ENCODE measurements at places on chromosomes 3 and 15.

DNA sequence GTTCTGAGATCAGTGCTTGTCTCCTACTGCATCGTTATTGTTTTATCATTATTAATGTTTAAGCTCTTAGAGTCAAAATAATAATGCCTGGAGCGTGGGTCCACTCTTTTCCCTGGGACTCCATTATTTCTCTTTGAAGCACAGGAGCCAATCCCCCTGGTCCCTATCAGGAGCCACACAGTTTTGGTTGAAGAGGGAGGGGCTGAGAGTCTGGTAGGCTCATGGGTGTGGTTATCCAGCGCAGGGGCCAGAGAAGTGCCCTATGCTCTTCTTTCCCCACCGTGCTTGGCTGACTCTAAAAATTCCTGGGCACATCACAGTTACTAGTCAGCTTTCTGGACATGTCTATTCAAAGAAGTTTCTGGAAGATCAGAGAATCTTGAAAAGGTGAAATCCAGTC lies 121.5 kb downstream of the DNAJB8 start:
- no peak for DNase-seq

DNA sequence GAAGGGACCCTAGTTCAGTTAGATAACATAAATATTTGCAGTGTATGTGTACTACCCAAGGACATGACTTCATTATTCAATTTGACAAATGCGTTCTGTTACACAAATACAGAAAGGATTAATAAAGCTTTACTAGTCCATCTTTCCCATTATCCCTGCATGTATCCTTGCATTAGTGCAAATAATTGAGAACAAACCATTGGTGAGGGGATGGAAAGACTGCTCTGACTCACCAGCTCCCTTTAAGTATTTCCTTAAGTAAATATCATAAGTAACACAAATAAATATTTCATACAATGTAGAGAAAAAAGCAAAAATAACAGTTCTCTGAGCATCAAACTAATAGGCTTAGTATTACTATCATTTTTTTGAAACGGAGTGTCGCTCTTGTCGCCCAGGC lies 1.9 kb upstream of the GPD1L start:
- no peak for DNase-seq

GRCh38 chr3:177889652-177890358 lies 646.4 kb upstream of the KCNMB2 start:
- no peak for DNase-seq

- no peak for DNase-seq
Observed at GRCh38 chr3:56629047-56629446, 54.0 kb downstream of the TASOR start.

DNA sequence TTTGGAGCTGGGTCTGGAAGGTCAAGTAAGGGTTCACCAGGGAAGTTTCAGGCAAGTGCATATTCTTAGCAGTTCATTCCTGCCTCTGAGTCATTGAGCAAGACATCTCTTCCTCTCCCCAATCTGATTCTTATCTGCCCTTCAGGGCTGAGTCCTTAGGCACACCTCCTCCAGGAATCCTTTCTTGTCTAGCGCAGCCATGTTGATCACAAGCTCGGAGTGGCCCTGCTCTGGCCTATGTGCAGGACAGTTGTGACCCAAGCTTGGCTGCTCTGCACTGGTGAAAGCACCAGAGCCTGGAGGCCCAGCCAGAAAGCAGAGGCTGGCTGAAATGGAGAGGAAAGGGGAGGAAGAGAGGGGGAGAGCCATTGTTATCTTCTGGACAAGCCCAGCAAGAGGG lies 30.9 kb upstream of the MRPS22 start:
- no peak for DNase-seq

DNA sequence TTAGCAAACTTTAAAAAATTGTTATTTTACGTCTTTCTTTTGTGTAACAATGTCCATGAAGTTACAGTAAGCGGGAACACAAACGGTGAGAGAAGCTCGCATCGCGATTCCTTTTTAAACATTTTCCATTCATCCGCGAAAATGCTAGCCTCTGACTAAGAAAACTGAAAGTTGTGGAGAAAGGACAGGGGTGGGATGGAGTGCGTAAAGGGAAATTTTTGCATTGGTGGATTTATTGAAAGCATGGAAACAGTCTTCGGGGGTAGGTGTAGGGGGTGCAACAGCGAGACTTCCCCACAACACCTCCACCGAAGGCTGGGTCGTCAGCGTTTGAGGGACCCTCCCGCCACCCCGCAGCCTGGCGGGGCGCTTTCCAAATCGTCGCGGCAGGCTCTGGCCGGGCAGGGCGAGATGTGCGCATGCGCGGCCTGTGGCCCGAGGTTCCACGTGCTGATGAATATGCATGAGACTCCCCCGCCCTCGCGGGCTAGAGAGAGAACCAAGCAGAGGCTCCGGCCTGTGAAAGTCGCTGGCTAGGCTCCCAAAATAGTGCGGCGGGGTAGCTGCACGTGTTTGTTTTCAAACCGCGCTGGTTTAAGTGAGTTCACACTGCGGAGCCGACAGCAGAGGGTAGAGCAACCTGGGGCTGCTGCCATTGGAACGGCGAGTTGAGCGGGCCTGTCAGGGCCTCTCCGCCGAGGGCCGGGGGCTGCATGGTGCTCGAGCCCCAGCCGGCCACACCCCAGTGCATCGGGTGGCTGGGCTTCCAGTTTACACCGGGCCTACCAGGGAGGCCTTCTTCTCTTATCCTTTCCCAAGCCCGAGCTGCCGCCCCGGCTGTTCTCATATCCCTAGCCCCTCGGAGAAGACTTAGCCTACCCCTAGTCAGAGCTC lies 9.9 kb downstream of the ZIC1 start:
- DNase-seq, result peak; percentile 79

DNA sequence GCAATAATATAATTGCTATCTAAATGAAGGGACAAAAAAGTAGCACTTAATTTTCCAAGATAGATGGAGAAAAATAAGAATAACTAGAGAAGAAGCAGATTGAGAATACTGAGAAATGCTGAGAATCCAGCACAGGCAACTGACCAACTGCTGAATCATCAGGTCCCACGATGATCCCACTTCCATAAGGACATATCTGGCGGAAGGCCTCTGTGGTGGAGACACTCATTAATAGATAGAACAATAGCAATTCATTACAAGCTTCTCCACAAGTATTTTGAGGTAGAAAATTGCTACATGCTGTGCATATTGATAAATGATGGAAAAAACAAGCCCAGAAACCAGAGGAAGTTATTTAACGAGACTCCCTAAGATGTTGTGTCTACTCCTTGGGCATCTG lies 105.9 kb downstream of the DUT start:
- no peak for DNase-seq

DNA sequence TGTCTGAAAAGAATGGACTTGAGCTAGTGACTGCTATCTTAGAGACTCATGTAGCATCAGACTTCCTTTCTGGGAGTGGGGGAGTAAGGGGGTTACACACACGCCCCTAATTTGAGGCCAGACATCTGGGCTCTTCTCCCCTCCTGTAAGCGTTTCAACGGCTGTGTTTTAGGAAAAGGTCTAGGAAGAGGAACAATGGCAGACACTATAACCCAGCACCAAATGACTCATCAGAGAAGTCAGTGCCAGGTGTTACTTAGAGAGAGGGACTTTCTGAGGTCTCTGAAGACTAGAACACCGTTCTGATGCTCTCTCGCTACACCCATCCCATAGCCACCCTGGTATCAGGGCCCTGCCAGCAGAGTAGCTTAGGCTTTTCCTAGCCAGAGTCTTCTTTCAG lies 65.5 kb downstream of the SSUH2 start:
- no peak for DNase-seq

GRCh38 chr3:16132928-16133327 lies 41.6 kb upstream of the GALNT15 start:
- DNase-seq, result no peak

DNA sequence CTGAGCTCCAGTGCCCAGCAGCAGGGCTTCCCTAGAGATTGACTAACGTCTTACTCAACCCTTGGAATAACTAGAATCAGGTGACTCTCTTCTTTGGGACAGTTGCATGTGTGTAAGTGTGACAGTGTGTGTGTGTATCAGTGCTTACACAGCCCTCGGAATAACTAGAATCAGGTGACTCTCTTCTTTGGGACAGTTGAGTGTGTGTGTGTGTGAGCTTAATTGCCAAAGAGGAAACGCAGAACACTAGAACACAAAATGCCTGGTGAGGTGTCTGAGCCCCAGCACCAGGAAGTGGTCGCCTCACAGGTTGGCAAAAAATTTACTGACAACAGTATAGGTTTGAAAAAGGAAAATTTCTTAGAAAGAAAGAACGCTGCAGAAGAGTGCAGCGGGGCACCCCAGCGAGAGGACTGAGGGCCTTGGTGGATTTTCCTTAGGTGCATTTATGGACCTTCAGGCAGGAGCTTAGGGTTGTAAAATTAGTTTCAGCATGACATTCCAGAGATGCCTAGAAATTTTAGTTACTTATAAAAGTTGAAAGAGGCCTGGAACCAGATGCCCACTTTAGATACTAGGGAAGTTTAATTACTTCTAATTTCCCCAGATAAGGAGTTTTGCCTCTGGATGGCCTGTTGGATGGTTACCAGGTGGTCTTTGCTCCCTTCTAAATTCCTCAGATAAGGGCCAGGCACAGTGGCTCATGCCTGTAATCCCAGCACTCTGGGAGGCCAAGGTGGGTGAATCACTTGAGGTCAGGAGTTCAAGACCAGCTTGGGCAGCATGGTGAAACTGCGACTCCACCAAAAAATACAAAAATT lies 3.7 kb upstream of the WDR82 start:
- no peak for DNase-seq

- DNase-seq, result no peak
Observed at GRCh38 chr3:8625991-8626390, 18.6 kb downstream of the SSUH2 start.

- DNase-seq, result no peak
Observed at GRCh38 chr15:66461917-66462316, 35.6 kb downstream of the SNAPC5 start.

DNA sequence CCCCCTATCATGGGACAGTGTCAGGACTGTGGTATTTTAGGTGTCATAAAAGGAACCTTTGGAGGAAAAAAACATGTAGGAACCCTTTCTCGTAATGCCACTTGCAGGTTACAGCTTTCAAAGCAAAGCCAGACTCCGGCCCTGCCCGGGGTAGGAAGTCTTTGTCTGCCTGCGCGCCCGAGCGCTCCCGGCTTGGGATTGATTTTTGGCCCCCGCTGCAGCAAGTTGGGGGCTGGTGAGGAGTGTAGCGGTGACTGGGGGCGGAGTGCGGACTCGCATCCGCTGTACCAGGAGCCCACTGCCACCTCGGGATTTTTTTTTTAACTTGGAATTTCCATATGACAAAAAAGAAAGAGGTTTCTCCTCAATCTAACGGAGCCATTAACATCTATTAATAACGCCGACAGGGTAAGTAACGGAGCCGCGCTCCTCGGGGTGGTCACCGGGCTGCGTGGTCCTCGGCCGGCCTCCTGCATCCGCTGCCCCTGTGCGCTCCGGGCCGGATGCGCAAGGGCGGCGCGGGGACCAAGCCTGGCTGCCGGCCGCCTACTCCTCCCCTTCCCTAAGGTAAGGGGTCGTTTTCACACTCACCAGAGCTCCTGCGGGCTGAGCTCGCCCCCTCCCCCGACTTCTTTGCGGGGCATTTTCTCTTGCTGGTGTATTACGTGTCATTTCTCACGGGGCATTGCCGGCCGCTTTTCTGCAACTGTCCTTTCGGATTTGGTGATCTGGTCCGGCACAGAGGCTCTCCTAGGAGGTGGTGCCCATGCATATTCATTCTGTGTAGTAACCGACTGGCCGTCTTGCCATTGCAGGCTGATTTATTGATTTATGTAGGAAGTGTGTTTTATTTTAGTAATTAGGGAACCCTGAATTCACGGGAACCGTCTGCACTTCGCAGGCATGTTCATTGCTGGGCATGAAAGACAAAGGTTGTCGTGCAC lies 219.8 kb upstream of the TOPAZ1 start:
- DNase-seq, result peak; percentile 19

DNA sequence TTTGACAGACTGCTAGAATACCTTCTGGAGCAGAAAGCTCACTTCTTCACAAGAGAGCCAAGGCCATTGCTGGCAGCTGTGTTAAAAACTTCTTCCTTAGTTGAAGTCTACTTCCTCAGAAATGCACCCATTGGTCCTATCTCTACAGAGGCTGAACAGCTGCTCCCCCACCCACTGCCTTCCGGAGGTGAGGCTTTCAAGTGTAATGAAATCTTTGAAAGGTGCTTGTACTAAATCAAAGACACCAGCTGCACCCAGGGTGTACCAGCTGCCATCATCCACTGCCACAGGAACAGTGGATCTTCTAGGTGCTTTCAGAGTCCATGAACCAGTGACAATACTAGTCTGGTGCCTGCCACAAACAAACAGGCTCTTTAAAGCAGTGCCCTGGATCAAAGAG lies 26.4 kb upstream of the HERC1 start:
- no peak for DNase-seq

- no peak for DNase-seq
Observed at GRCh38 chr15:31349233-31350141, 22.9 kb downstream of the KLF13 start.

- DNase-seq, result no peak
Observed at GRCh38 chr3:197846491-197846890, 55.4 kb downstream of the LRCH3 start.

- DNase-seq, result no peak
Observed at GRCh38 chr15:80556694-80557367, 138.3 kb upstream of the ABHD17C start.

GRCh38 chr15:88535100-88535499 lies 11.4 kb downstream of the DET1 start:
- no peak for DNase-seq

GRCh38 chr15:101158166-101159095 lies 93.4 kb downstream of the CHSY1 start:
- DNase-seq, result no peak

GRCh38 chr3:151827816-151828215 lies 13.9 kb downstream of the AADAC start:
- no peak for DNase-seq

DNA sequence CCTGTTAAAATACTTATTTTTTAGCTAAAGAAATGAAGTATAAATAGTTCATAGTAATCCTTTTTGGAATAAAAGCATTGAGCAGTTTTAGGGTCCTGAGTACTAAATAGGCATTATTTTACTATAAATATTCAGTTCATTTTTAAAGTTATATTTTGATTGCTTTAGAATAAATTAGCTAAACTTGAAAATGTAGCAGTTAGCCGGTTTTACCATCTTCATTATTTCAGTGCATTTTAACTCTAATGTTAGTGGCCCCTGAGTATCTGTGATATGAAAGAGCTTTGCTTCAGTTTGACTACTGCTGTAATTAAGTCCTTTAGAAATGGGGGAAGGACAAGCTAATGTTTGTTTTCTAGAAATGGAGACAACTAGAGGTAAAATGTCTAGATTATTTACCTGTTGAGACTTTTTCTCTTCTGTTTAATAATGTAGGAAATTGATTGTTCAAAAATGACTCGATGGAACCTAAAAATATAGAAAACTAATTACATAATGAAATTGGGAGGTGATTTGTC lies 3.6 kb downstream of the SMC4 start:
- DNase-seq, result no peak

GRCh38 chr3:112115161-112115739 lies 17.8 kb downstream of the GCSAM start:
- no peak for DNase-seq

Measured in neural crest cell (in vitro differentiated cells).